ENCODE measurements at places on chromosomes 16 and 17.

DNA sequence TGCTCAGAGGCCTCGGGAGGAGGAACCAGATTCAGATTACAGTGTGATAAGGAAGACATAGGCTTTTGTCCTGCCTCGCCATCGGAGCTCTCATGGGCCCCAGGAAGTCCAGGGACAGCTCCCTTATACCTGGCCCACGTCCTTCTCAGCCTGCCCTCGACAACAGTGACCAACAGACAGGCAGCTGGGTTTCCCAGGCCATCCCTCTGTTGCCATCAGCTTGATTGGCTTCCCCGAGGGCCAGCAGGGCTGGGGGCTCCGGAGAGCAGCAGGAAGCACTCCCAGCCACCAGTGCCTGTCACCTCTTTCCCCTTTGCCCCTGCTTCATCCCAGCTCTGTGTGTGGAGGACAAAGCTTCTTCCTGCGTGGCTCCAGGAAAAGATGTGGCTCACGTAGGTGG is 17.6 kb downstream of the CD300A start:
- no peak overlapping the region for H3K4me3 ChIP-seq
- peaks cover 4% of the 10 kb centered on the region for H3K36me3 ChIP-seq

DNA sequence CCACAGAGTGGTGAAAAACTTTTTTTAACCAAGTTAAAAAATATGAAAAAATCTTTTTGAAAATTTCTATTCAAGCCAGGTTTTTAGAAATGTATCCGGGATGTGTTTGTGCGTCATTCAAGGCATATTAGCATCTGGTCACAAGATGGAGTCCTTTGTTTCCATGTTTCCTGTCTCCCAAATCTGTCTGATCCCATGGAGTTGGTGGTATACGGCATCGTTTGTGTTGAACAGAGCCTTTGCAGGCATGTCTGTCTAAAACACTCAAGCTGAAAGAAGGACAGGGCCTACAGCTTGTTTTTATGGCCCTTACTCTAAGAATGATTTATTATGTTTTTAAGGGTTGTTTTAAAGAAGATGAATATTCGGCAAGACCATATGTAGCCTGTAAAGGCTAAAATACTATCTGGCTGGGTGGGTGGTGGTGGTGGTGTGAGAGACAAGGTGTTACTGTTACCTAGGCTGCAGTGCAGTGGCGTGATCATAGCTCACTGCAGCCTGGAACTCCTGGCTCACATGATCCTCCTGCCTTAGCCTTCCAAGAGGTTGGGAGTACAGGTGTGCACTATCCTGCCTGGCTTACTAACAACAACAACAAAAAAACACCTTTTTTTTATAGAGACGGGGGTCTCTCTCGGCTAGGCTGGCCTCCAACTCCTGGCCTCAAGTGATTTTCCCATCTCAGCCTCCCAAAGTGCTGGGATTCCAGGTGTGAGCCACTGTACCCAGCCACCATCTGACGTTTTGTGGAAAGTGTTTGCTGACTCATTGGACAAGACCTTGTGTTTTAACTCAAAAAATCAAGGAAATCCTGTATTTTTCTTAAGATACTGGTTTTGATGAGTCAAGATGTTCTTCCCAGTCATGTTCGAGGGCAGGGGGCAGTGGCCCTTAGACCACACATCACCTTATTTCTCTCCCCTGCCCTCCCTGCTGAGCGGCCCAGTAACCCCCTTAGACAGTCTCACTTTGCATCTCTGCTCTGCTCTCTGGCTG is 52.2 kb downstream of the NDE1 start:
- H3K4me3 ChIP-seq, result no peak overlapping the region
- H3K27me3 ChIP-seq, result no peaks in the 10 kb centered on the region
- DNase-seq, result no peak
- peaks cover 6% of the 10 kb centered on the region for H3K4me1 ChIP-seq
- H3K27ac ChIP-seq, result peak overlapping the region; percentile 85
- peaks cover 13% of the 10 kb centered on the region for H3K36me3 ChIP-seq

DNA sequence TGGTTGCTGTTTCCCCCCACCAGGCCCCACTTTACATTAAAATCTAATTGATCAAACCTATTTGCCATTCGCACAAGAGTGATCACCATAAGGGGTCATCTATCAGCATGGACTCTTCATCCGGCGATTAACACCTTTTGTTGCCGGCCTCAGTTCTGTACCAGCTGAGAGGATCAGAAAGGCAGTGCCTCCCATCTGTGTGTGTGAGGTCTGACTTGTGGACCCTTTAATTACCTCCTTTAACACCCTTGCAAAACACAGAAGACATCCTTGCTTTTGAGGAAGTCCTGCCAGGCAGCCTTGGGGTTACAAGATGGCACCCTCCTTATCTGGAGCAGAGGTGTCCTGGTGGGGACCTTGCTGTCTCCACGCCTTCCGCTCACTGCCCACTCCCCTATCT is 77.2 kb upstream of the IRX3 start:
- no peak overlapping the region for H3K27ac ChIP-seq
- no peak for DNase-seq
- no peaks in the 10 kb centered on the region for H3K36me3 ChIP-seq
- no peak overlapping the region for H3K4me3 ChIP-seq
- H3K27me3 ChIP-seq, result peaks cover 30% of the 10 kb centered on the region

- H3K4me1 ChIP-seq, result no peaks in the 10 kb centered on the region
- no peak overlapping the region for H3K27ac ChIP-seq
- DNase-seq, result no peak
Observed at GRCh38 chr17:76940738-76941350, 72.6 kb downstream of the MGAT5B start.

GRCh38 chr17:70104791-70105523 is 29.9 kb downstream of the KCNJ16 start:
- H3K4me3 ChIP-seq, result no peak overlapping the region
- no peak overlapping the region for H3K27ac ChIP-seq
- no peak for DNase-seq
- peaks cover 2% of the 10 kb centered on the region for H3K4me1 ChIP-seq

- H3K27me3 ChIP-seq, result peaks cover 25% of the 10 kb centered on the region
- peaks cover 30% of the 10 kb centered on the region for H3K36me3 ChIP-seq
- peaks cover 23% of the 10 kb centered on the region for H3K4me1 ChIP-seq
Observed at GRCh38 chr16:675884-676564, 553 bp downstream of the RHBDL1 start.

DNA sequence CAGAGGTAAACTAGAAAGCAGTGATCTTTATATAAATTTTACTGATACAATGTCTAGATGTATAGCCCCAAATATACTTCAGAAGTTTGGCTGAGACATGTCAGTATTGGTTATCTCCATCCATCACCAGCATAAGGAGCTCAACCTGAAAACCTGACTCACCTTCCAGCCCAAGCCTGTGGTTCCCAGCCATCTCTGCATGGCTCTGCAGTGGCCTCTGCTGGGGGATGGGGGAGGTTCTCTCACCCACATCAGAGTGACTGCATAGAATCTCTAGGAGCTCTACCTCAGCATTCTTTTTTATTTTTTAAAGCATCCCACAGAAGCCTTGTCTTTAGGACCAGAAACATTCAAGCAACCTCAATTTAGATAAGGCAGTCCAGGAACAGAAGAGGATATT is 27.3 kb downstream of the USP7 start:
- H3K4me1 ChIP-seq, result peaks cover 56% of the 10 kb centered on the region
- peaks cover 9% of the 10 kb centered on the region for H3K36me3 ChIP-seq
- H3K4me3 ChIP-seq, result peak overlapping the region; percentile 22
- peak overlapping the region; percentile 67 for H3K27ac ChIP-seq
- peak; percentile 39 for DNase-seq

DNA sequence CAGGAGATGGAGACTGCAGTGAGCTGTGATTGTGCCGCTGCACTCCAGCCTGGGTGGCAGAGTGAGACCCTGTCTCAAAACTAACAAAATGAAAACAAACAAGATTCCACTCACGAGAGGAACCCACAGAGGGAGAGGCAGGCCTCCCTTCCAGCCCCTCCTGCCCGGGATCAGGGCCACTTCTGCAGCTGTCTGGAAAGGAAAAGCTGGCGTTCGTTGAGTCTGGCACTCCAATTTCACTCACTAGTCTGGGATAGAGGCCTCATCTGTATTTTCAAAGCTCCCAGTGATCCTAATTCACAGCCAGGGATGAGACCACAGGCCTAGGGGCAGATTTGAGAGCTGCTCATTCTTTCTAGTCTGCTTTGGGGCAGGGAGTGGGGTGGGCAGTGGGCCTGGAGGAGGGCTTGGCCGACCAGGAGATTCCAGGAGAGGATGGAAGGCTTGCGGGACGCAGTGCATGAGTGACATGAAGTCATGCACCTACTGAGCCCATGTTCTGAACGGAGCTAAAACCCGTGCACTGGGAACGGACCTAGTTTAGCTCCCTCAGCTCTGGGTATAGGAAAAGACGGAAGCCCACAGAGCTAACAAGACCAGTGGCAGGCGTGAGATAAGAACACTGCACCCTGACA is 54.0 kb downstream of the COTL1 start:
- H3K4me3 ChIP-seq, result no peak overlapping the region
- H3K27me3 ChIP-seq, result no peaks in the 10 kb centered on the region
- DNase-seq, result no peak
- peaks cover 57% of the 10 kb centered on the region for H3K36me3 ChIP-seq

DNA sequence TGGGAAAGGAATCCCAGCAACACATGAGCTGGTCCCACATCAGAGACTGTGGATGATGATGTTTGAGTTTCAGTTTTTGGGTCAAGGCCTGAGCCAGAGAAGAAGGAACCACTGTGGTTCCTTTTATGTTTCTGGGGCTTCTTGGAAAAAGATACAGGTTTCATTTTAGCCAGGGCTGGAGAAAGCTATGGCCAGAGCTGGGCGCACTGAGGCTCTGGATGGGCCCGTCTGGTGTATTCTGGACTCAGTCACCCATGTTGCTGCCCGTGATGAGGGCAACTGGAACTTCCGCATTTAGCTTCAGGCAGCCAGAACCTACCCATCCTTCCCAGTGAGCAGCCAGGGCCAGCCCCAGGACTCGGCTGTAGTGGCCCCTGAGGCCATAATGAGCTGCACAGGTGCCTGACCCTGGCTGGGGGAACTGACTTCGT is 15.0 kb upstream of the PITPNA start:
- peaks cover 38% of the 10 kb centered on the region for H3K36me3 ChIP-seq
- H3K4me3 ChIP-seq, result peak overlapping the region; percentile 68
- H3K27ac ChIP-seq, result peak overlapping the region; percentile 98
- no peak for DNase-seq

All from stimulated activated naive B cell treated with anti-CD40 and anti-IgM and Interleukin-4, amounts not matched to agents 10 μg/mL and 1 μg/mL and 100 μg/mL, for 72 hours (primary cell).